ENCODE measurements at places on chromosomes 11 and 22. TPM values are rescaled to one million over a fixed set of nuclear protein-coding genes. Genes with fewer than 3 reads are reported as not detected.

GRCh38 chr11:68552542-68552941 lies 92.0 kb downstream of the PPP6R3 start:
- H3K27me3 ChIP-seq, result no peaks in the 10 kb centered on the region
- no peak overlapping the region for H3K4me3 ChIP-seq
- no peaks in the 10 kb centered on the region for H3K4me1 ChIP-seq
- no peak for DNase-seq
- H3K36me3 ChIP-seq, result peaks cover 23% of the 10 kb centered on the region

- no peak for DNase-seq
- no peak overlapping the region for H3K27ac ChIP-seq
- no peaks in the 10 kb centered on the region for H3K4me1 ChIP-seq
- H3K36me3 ChIP-seq, result no peaks in the 10 kb centered on the region
Measured at GRCh38 chr22:20989323-20990138, 7.4 kb downstream of the LZTR1 start.

DNA sequence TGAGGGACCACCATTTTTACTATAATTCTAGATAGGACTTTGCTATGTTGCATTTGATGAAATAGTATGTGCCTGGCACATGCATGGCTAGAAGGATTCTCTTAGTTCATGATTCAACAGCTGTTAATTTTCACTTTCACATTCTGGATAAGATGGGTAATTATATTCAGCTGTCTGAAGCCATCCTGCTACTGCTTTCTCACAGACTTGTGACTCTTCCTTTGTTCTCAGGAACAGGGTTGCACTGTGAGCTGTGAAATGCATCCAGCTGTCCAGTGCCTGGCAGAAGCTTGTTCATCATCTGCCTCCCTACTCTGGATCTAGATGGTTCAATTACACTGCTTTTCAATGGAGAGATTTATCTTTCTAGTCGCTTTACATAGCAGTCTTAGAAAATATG lies 610.1 kb upstream of the ANO5 start:
- no peak overlapping the region for H3K27ac ChIP-seq
- H3K4me3 ChIP-seq, result no peak overlapping the region
- no peak for DNase-seq
- no peaks in the 10 kb centered on the region for H3K4me1 ChIP-seq
- no peaks in the 10 kb centered on the region for H3K36me3 ChIP-seq

- no peak for DNase-seq
- H3K4me3 ChIP-seq, result no peak overlapping the region
- no peaks in the 10 kb centered on the region for H3K36me3 ChIP-seq
- peaks cover 20% of the 10 kb centered on the region for H3K4me1 ChIP-seq
Measured at GRCh38 chr11:94882931-94883330, 90.4 kb downstream of the CWC15 start.

- H3K27ac ChIP-seq, result no peak overlapping the region
- peaks cover 6% of the 10 kb centered on the region for H3K27me3 ChIP-seq
- no peak for DNase-seq
- H3K4me1 ChIP-seq, result no peaks in the 10 kb centered on the region
- no peaks in the 10 kb centered on the region for H3K36me3 ChIP-seq
- no peak overlapping the region for H3K4me3 ChIP-seq
Measured at GRCh38 chr11:133636711-133637355, 104.5 kb upstream of the OPCML start.

- DNase-seq, result no peak
- H3K27ac ChIP-seq, result no peak overlapping the region
- H3K27me3 ChIP-seq, result no peaks in the 10 kb centered on the region
- H3K36me3 ChIP-seq, result no peaks in the 10 kb centered on the region
- no peak overlapping the region for H3K4me3 ChIP-seq
Measured at GRCh38 chr22:43305806-43306205, 37.4 kb downstream of the SCUBE1 start.

DNA sequence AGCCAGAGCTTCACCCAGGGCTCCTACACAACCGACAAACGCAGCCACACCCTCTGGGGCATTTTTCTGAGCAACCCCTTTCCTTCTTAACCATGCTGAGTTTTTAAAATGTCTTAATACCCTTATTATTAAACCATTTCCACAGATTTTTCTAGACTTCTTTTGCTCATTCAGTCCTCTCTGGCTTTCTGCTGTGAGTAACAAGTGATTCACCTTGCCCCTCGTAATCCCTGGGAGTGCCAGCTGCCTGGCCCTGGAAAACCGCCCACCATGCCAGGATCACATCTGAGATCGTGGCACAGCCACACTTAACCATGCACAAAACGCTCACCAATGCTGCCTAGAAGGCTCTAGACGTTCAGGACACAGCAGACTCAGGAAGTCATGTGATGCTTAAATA lies 25.4 kb downstream of the YPEL1 start:
- H3K36me3 ChIP-seq, result no peaks in the 10 kb centered on the region
- H3K27me3 ChIP-seq, result no peaks in the 10 kb centered on the region
- H3K27ac ChIP-seq, result no peak overlapping the region
- no peak overlapping the region for H3K4me3 ChIP-seq

Gene LRP5
- 171 TPM for total RNA-seq

All from Panc1 (cell line).